Caki2 (cell line): ENCODE measurements at places on chromosomes 7 and 10. TPM values are rescaled to one million over a fixed set of nuclear protein-coding genes. Genes with fewer than 3 reads are reported as not detected.

Gene HOXA4
- total RNA-seq, result 5.6 and 10.3 TPM in 2 replicates

Gene FANK1
- 6.8 and 8.5 TPM in 2 replicates for total RNA-seq

Gene HOXA3
- 3.3 and 32.9 TPM in 2 replicates for total RNA-seq

Gene UCN3
- not detected in 2 replicates for total RNA-seq

Gene IDI2
- not detected in 2 replicates for total RNA-seq

Gene IL6
- total RNA-seq, result 2.0 and 6.4 TPM in 2 replicates
